ENCODE measurements at places on chromosomes 7 and 10.

- DNase-seq = peak; percentile 84
These were observed 88.3 kb upstream of the CYP26C1 start for GRCh38 chr10:92972066-92972870.

DNA sequence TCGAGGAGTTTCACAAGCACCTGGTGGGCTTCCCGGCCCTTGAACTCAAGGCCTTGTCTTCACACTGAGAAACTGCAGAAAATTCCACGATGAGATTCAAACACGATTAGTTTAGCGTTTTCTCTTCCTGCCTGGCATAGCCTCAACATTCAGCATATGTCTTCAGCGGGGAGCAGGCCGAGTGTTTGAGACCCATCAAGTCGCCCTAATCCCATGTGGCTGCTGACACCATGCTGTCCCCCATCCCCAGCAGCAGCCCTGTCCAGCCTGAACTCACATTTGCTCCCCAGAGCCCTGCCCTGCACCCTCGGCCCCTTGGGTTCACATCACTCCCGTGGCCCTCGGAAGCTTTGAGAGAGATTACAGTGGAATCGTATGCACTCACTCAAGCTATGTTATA, 35.3 kb upstream of the RBM33 start:
- DNase-seq = no peak

DNA sequence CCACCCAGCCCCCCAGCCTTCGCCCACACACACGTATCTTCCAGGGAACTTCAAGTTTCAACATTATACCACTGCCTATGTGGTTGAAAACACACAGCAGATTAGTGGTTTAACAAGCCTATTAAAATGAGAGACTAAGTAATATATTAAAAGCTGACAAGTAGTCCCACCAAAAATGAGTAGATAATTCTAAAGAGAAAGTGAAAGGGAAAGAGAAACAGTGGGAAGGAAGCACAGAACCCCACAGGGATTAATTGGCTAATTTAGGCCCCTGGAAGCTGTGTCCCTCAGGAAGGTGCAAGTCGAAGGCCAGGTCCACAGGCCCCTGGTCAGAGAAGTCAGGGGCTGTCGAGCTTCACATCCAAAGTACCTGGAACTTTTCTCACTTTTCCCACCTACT, 210.5 kb upstream of the YAE1 start:
- no peak for DNase-seq

GRCh38 chr10:127937915-127938463, 31.1 kb downstream of the PTPRE start:
- DNase-seq = no peak

Data from fibroblast of pulmonary artery (primary cell).